A549 treated with CpdA at 1 μM for 4 hours (cell line): ENCODE measurements at places on chromosomes 4 and X. TPM values are rescaled to one million over a fixed set of nuclear protein-coding genes. Genes with fewer than 3 reads are reported as not detected.

The POLN gene
- total RNA-seq, result 0.40 to 0.79 TPM (median 0.55 TPM) in 5 replicates

The NPNT gene
- 0.14 to 0.55 TPM (median 0.24 TPM) in 5 replicates for total RNA-seq

The HPRT1 gene
- 99.6 to 133 TPM (median 104 TPM) in 5 replicates for total RNA-seq

The PIR gene
- total RNA-seq, result 49.8 to 58.6 TPM (median 57.7 TPM) in 5 replicates

The TIMM8A gene
- total RNA-seq, result 28.0 to 32.1 TPM (median 29.8 TPM) in 5 replicates

The UGT2B10 gene
- total RNA-seq, result 0.07 to 0.09 TPM in 2 of 5 replicates, not detected in the others
